GM23248 (cell line): ENCODE measurements at places on chromosomes 5 and 9. TPM values are rescaled to one million over a fixed set of nuclear protein-coding genes. Genes with fewer than 3 reads are reported as not detected.

DNA sequence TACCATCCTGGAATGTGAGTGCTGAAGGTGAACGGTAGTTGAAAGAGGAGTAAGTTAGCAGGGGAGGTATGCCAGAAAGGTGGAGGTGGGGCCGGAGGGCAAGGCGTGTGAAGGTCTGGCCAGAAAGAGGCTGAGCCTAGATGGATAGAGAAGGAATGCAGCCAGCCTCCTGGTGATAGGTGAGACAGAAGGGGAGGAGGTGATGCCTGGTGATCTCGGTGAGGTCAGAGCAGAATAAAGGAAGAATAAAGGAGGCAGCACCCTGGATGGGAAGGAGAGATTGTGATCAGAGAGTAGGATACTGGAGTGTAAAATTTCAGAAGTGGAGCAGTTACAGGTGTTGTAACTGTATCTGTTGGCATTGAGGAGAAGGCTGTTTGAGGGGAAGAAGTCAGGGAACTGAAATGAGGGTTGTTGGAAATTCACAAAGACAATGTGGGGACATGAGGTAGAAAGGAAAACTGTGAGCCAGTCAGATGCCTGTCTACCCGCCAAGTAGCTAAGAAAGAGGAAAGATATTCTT, 2.0 kb downstream of the GNG10 start:
- no peak for DNase-seq

- no peak for DNase-seq
Measured at GRCh38 chr5:110096419-110096818, 406.7 kb downstream of the MAN2A1 start.

- peak; percentile 67 for DNase-seq
Measured at GRCh38 chr5:32138839-32139493, 35.2 kb downstream of the GOLPH3 start.

DNA sequence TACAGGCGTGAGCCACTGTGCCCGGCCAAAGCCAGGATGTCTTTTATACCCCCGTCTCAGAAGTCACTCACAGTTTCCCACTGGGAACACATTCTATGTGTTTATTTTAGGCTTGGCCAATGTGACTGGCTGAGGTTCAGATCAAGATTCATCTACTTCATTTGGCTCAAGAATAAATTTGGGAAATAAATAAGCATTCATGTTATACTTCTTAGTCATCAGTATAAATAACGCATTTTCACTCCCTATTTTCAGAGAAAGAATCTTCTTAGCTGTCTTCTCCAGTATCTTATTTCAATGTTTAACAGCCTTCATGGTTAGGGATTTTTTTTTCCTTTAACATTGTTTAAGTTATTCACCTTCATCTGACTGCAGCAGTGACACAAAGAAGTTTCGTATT, 11.8 kb downstream of the S100Z start:
- DNase-seq = no peak

GRCh38 chr5:115686738-115687074, 60.9 kb upstream of the TMED7 start:
- DNase-seq = peak; percentile 59

- peak; percentile 92 for DNase-seq
Measured at GRCh38 chr9:16417161-16417560, 453.3 kb downstream of the BNC2 start.

DNA sequence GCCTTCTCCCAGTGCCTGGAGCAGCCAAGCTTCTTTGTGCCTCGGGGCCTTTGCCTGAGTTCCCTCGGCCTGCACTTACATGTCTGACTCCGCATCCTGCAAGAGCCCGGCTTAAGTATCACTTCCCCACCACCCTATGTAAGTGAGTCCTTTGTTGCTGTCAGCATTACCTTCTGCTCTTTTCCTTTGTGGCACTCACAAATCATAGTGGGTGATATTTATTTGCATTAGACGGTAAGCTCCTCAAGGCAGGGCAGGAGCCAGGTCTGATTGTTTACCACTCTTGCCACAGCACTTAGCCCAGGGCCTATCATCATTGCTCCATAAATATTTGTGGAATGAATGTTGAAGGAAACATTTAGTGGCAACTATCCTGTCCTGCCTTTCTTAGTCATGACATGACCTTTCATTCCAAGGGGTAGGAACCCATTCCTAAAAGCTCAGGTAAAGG, 4.8 kb downstream of the GM2A start:
- peak; percentile 58 for DNase-seq

Gene CCDC192
- 0.30 and 0.40 TPM in 2 replicates for polyA plus RNA-seq

Gene DPYSL3
- 8.8 and 9.2 TPM in 2 replicates for polyA plus RNA-seq

Gene PRDM9
- not detected in 2 replicates for polyA plus RNA-seq
